Breast epithelium (tissue), 4 donors: ENCODE measurements at places on chromosomes 7 and 10. TPM values are rescaled to one million over a fixed set of nuclear protein-coding genes. Genes with fewer than 3 reads are reported as not detected.

- DNase-seq, result no peak
Observed at GRCh38 chr10:84341983-84342382, 13.6 kb downstream of the CCSER2 start.

The IDI2 gene
- not detected for total RNA-seq

DNA sequence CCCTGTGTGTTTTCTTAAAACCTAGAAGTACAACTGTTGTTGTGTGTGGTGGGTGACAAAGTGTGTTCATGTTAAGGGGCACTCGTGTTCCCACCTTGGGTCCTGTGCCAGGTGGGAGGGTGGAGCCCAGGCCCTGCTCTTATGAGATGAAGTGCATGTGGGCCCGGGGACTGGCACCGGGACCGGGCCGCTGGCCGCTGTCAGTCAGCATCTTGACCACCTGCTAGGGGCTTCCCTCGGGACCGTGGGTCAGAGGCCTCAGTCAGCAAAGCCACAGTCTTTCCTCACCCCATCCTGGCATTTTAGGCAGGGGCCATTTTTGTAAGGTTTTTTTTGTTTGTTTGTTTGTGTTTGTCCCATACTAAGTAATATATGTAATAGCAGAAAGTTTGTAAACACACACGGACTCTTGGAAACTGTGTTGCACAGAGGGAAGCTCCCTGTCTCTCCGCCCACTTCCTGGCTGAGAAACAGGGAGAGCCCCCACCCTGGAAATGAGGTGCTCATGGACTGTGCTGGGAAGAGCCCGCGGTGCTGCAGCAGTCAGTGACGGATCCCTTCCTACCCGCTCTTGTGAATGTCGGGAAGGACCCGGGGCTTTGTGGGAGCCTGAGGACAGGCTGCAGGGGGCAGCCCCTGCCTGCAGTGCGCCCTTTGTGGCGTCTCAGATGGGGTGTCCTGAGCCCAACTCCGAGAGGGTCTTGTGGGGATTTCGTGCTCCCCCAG lies 13.4 kb downstream of the AGAP3 start:
- no peak for DNase-seq

DNA sequence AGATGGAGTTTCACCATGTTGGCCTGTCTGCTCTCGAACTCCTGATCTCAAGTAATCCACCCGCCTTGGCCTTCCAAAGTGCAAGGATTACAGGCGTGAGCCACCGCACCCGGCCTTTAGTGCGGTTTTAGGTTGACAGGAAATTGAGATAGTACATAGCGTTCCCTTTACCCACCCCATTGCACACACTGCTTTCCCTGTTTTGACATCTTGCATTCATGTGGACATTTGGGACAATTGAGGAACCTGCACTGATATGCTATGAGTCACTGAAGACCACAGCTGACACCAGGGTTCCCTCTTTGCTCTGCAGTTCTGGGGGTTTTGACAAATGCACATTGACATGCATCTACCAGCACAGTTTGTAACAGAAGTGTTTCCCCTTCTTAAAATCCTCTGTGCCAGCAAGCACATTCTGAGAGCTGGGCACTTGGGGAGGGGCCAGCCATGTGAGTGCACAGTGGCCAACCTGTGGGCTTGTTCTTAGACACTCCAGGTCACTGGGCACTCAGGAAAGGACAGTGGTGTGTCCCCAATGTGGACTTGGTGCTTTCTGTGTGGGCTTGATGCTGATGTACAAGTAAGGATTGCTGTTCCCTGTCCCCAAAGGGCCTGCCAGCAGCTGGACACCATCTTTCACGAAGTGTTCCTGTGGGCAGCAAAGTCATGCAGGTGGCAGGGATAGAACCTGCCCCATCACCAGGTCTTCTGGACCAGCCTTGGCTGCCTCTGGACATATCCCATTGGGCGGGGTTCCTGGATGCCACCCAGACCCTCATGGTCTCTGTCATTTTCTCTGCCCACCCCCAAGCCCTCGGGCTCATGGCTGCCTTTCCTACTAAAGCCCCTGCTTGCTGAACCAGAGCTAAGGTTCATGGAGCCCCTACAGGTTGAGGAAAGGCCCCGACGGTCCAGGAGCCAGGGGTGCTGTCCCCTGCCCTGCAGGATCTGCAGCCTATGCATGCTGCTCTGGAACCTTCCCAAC lies 579.8 kb downstream of the GLRX3 start:
- DNase-seq, result no peak

GRCh38 chr10:690372-691161 lies 1.1 kb upstream of the DIP2C start:
- no peak for DNase-seq

The NKX2-3 gene
- total RNA-seq, result not detected

DNA sequence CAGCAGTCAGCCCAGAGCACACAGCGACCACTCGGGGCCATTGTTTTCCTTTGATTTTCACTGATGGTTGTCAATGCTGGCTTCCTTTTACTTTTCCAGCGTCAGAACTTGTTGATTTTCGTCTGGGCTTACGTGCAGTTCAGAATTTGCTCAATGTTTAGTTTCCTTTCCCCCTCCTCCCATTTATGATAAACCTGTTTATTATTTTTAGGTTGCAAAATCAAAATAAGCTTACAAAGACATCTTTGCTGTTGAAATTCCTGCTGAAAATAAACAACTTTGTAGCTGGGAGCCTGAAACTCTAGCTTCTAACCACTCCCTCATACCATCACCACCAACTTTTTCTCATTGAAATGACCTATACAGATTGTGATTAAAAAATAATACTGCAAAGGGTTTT lies 83.1 kb upstream of the LYZL1 start:
- DNase-seq, result no peak

GRCh38 chr10:44056206-44056605 lies 328.7 kb downstream of the CXCL12 start:
- DNase-seq, result no peak

DNA sequence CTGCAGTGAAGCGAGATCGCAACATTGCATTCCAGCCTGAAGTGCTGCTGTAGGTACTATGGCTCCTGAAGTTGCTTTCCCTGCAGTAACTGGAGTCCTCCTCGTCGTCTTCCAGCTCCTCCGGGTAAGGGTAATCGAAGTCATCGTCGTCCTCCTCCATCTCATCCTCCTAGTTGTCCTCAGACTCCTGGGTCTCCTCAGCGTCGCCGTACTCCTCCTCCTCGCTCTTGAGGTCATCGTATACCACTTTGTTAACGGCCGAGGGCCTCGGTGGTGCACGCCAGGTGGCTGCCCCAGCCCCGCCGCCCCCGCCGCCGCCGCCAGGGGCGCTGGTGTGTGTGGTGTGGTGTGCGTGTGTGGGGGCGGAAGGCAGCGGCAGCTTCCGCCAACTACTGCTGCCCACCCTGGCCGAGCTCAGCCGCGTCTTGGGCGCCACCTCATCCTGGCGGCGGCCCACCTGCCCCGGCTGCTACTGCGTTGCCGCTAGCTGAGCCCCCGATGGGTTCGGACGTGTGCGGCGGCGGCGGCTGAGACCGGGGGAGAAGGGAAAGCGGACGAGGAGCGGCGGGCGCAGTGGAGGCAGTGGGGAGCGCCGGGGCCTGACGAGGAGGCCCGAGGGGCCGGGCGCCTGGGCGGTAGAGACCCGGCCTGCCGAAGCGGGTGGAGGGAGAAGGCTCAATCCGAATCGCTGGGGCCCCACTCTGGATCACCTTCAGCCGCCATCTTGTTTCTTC lies 11.8 kb upstream of the ACBD5 start:
- DNase-seq, result peak; percentile 66

The PLAC9 gene
- total RNA-seq, result 7.5 TPM

DNA sequence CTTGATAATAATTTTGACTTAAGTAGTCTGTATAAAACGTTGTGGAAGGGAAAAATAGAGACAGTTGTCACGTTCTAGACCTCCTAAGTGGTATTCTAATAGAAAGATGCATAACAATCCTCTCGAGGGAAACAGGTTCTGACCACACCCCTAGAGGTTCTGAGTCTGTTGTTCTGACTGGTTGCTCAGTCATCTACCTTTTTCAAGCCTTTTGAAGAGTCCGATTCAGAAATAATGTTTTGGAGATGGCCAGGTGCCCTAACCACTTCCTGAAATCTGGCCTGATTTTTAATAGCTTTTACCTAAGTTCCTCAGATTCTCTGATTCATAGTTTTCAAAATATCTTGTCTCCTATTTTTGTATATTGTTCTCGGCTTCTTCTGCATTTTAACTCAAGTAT lies 175.6 kb downstream of the HDAC9 start:
- DNase-seq, result no peak

GRCh38 chr10:7672341-7673134 lies 5.8 kb upstream of the ITIH5 start:
- DNase-seq, result no peak

The LIPJ gene
- total RNA-seq, result 2.5 TPM

The VENTX gene
- 0.33 TPM for total RNA-seq

DNA sequence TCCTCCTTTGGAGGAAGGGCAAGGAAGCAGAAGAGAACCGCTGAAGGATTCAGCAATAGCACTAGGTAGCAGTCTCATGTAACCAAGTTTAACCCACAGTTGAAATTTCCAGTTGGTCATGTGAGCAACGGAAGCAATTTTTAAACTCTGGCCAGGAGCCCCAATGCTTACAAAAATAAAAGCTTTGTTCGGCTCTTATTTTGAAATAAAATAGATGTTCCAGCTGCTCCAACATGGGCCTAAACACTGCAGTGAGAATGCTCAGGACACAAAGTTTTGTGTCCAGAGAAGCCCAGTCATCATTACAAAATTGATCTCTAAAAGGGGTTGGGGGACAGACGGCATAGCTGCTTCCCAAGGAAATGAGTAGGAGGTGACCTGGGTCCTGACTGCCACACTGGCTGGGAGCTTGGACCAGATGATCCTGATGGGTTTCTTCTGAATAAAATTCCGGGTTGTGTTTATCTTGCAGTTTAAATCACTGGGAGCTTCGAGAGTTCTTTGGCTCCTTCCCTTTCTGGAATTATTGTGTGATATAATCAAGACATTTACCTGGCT lies 452 bp upstream of the TMEM140 start:
- no peak for DNase-seq

The MYL7 gene
- 0.73 TPM for total RNA-seq

The CLCN1 gene
- total RNA-seq, result not detected

DNA sequence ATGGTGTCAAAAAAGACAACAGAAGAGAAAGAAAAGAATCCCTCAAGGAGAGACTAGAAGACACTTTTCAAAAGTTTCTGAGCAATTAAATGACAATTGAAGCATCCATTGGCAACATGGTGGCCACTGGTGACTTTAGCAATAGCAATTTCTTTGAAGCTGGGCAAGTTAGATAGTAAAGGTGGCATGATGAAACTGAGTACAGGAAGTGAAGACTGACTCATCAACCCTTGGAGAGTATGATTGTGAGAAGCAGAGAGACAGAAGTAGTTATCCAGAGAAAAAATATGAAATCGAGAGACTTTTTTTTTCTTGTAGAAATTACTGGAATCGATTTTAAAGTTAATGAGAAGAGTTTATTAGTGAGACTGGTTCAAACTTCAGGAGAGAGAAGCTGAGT lies 52.5 kb downstream of the DGKB start:
- DNase-seq, result no peak

DNA sequence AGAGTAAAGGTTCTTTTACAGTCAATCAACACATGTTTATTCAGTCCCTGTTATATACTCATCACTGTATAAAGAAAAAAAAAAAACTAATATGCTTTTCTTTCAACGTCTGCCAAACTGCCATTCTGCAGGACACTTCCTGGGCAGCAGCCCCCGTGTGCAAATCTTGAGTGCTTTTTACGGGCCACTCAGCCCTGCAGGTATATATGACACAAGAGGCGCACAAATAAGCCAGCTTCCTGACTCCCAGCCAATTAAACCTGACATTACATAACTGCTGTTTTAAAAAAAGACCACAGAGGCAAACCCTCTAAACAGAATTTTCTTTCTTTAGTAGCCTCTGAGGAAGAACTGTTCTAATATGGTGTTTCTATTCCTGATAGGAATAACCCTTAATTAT lies 263.0 kb upstream of the NEBL start:
- no peak for DNase-seq

GRCh38 chr7:116211913-116212596 lies 1.7 kb downstream of the TES start:
- DNase-seq, result no peak

DNA sequence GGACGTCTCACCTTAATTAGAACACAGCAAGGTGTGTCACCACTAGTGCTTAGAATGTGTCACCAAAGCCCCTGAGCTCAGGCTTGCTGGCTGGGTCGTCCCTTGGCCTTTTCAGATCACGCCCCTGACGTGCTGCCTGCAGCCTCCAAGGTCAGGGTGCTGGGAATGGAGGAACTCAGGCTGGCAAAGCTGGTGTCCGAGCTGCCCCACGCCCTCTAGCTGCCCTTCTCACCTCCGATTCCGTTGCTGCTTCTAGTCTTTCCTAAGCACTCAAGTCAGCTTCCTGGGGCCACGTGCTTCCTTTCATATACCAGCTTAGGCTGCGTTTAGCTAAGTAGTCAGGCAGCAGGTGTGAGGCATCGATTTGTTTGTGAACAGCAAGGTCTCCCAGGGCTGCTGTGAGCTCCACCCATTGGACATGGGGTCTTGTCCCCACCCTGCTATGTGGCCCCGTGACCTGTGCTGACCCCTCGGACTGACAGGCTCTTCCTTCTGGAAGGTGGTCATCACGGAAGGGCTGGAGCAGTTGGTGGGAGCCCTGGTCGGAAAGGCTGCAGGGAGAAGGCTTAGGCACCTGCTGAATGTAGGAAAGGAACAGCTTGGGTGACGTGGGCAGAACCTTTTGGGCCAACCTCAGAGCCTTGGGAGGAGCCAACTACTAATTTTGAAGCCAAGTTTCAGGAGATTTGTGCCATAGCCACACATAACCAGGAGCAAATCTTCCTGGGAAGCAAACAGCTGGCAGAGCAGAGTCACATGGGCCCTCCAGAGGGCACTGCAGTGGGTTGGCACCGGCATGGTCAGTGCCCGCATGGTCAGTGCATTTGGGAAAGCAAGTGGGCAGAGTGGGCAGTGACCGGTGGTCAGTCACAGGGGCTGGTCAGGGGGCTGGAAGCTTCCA lies 28.8 kb downstream of the VIPR2 start:
- no peak for DNase-seq

DNA sequence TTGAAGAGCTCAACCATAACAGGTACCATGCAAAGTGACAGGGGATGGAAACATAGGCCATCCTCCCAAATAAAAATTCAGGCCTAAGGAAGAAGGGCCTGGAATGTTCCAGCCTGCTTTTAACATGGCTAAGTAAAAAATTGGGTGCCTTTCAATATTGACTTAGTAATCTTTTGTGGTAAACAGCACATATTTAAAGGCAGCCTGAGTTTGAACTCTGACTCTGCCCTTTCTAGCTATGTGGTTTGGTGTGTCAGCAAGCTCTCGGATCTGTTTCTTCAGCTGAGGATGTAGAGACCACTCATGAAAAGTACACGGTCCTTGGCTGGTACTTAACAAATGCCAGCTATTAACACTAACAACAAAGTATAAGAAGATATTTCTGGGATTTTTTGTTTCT lies 191.8 kb upstream of the CDCA7L start:
- no peak for DNase-seq

DNA sequence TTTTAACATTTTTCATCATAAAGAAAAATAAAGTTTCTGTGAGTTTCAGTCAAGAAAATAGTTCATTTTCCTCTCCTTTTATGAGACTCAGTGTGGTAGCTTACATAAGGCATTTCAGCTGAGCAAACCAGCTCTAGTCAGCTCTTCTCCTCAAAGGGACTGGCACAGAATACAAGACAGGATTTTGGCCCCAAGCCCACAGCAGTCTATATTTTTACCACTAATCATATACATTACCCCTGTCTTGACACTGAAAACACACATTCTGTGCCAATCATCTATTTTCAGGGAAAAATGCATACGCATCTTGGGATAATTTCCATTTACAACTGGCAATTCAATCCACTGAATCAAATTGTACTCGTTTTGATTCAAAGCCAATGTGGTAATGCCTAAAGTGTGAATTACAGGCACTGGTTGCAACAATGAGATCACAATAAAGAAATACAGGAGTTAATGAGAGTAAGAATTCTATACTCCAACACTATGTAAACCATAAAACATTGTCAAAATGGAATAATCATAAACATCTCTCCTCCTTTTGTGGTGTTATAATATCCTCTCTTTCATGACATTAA lies 186.4 kb downstream of the CACNA2D1 start:
- no peak for DNase-seq
